ENCODE measurements at places on chromosomes 7 and 10.

GRCh38 chr7:75045881-75046280 lies 27.7 kb downstream of the RCC1L start:
- DNase-seq: no peak

- DNase-seq: no peak
Observed at GRCh38 chr10:22473459-22473858, 128.2 kb downstream of the SPAG6 start.

GRCh38 chr7:8134089-8134733 lies 127.8 kb downstream of the ICA1 start:
- no peak for DNase-seq

DNA sequence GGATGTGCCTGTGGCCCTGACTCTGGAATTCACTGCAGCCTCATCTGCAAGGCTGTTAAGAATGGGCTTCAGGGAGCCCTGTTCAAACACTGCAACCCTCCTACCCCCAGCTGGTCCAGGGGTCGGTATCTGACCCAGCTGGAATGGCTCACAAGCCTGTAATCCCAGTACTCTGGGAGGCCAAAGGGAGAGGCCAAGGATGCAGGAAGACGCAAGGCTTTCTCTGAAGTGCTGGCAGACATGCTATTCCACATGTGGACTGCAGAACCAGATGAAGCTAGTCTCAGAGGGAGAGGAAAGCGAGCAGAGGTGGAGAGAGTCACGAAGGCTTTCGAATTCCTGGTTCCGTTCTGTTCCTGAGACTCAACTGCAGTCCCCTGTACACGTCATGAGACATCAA lies 45.0 kb downstream of the ESYT2 start:
- DNase-seq: no peak

- DNase-seq: no peak
Observed at GRCh38 chr10:24674892-24675632, 48.6 kb downstream of the ARHGAP21 start.

GRCh38 chr10:57247271-57247670 lies 886.2 kb upstream of the ZWINT start:
- DNase-seq: no peak

DNA sequence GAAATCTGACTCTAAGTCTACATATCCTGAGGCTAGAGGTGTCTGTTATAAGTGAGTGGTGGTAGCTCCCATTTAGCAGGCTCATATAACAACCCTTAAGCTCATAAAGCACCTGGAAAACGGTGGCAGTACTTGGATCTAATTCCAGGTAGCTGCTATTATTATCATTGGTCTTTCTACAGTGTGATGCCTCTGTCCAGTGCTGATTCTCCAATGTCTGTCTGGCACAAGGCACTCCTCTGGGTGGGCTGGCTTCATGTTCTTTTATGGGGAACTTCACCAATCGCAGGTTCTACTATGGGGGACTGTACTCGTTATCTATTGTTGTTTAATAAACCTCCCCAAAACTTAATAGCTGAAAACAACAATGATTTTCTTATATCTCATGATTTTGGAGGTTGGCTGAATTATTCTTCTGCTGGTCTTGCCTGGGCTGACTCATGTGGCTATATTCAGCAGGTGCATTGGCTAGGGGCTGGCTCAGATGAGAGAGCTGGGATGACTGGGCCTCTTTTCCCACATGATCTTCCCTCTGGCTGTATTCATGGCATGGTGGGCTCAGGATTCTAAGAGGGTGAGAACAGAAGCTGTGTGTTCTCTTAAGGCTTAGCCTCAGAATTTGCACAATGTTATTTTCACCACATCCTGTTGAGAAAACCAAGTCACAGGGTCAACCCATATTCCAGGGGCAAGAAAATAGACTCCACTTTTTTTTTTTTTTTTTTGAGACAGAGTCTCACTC lies 93.0 kb upstream of the PCGF5 start:
- no peak for DNase-seq

- DNase-seq: no peak
Observed at GRCh38 chr10:48504141-48504885, 100.6 kb downstream of the ARHGAP22 start.

DNA sequence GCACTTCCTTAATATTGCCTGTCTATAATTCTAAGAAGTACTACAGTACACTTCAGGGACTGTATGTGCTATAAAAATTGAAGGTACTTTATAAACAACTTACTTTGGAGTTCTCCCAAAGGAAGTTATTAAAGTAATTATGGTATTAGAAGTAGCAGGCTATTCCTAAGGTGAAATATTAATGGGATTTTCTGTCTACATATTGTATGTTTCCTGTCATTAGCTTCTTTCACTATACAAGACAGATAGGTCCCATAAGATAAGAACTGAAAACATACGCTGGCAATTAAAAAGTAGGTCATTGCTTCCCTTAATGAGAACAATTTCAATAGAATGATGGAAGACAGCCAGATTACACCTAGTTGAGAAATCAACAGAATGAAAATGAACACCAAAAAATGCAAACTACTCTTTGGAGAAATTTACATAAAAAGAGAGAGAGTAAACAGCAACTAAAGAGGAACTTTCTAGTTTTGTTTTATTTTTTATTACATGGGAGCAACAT lies 147.0 kb downstream of the HBP1 start:
- no peak for DNase-seq

All from HEK293T (cell line).